ENCODE measurements at places on chromosomes 11 and 22.

DNA sequence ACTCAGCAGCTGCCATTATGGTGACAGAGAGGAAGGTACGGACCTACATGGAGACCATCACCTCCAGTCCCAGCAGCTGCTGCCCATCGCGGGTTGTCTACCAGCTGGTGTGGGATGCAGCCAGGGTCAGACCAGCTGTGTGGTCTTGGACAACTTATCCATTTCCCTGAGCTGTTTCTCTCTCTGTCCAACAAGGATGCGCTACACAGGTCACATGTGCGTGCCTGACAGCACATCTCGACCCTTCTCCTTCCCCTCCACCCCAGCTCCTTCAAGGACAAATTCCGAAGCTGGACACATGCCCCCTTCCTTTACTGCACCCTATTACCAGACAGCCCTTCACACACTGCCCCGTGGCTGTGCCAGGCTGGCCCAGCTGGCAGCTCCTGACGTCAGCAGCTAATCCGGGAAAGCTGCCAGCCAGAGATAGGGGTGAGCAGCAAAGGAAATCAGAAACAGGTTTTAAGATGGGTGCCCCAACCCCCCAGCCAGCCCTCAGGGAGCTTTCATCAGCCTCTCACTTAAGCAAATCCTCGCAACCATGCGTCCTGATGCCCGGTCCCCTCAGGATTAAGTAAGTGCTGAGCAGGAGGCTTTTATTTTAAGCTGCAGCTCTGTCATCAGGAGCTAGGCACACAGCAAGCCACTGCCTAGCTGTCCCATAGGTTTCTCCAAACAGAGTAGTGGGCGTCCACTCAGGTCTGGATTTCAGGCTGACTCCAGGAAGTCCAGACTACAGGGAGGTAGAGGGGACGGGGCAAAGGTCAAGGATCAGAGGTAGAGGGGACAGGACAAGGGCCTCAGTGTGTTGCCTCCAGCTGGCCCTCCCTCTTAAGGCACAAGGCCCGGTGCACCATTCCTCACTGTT is 20.3 kb downstream of the TEF start:
- no peak for DNase-seq

- DNase-seq = no peak
Measured at GRCh38 chr11:69844396-69844795, 25.2 kb upstream of the FGF3 start.

GRCh38 chr22:45880716-45881523 is 96.0 kb downstream of the WNT7B start:
- no peak for DNase-seq

- DNase-seq = no peak
Measured at GRCh38 chr11:122711362-122711761, 55.8 kb downstream of the UBASH3B start.

DNA sequence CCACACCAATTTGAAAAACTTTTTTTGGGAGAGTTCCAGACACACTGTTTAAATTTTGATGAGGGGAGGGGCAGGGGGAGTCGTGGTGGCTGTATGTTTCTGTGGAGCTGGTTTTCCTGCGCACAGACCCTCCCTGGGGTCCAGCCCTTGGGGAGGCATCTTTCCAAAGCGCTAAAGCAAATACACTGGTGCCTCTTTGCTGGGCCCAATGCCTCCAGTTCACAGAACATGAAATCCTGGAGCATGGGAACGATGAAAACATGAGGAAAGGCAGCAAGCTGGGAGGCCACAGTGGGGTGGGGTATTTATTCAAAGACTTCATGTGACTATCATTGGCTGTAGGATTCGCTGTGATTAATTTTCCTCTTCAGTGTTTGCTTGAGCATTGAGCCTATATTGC is 135.3 kb downstream of the CCDC34 start:
- no peak for DNase-seq

DNA sequence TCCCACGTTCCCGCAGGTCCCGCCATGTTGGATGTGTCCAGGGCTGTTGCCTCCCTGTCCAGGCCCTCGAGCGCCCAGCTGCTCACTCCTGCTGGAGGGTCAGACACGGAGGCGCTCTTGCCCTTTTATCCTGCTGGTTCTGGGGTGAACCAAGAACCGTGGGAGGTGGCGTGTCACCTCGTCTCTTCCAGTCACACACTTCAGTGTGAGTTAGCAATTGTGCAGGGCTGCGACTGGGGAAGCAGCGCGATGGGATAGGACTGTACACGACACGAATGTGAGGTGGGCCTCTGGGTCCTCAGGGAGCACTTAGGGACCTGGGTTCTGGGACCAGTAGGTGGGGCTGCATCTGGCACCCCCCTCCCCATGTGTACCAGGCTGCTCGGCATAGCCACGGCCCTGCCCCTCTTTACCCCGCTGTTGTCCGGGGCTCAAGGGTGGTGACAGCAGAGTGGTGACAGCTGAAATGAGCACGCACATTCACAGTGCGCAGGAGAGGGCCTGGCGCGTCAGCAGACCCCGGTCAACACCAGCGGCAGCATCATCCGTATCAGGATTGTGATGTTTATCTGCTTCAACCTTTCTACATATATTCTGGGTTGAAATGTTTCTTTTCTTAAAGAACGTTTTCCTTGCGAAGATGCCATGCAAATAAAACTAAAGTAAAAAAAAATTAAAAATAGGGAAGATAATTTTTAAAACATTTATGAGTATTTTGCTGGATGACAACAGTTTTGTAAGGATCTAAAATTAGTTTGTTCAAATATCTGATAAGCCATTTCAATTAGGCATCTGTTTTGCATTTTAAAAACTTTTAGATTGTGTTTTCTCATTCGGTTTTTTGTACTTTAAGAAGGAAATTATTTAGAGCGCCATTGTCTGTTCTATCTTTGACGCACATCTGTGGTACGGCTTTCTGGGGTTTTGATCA is 210.7 kb downstream of the TBC1D22A start:
- DNase-seq = no peak

- DNase-seq = no peak
Measured at GRCh38 chr11:64324692-64325469, 7.0 kb downstream of the PRDX5 start.

DNA sequence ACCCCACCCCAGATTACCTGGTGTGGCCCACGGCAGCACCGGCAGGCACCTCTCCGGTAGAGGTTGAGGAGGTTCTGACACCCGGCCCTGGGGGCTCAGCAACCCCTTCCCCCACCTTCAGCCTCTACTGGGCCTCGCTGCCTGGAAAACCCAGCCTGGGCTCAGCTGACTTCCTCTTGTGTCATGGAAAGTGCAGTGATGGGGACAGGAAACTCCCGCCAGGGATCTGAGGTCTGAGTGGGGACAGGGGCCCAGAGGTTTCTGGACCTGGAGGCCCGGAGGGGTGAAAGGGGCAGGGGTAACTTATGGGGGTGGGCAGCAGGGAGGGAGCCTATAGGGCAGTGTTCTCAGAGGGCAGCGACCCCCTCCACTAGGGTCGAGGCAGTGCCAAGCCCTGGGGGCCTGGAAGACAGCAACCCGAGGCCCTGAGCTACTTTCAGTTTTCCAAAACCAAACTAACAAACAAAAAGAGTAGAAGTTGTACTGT is 10.0 kb upstream of the CD5 start:
- no peak for DNase-seq

DNA sequence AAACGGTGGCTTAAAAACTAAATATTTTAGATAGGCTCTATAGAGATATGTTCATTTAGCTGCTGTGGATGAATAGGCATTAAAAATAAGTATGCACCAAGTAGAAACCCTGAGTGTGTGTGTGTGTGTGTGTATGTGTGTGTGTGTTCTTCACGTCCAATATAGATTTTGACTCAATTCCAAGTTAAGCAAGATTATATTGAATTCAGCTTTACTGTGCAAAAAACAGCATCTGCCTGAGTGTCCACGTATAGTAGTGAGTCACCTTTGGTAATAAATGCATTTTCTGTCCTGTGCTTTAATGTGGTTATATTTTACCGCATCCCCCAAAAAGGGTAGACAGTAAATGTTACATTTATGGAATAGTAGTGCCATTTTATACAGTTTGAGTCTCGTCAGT is 71.2 kb downstream of the PDHX start:
- no peak for DNase-seq

DNA sequence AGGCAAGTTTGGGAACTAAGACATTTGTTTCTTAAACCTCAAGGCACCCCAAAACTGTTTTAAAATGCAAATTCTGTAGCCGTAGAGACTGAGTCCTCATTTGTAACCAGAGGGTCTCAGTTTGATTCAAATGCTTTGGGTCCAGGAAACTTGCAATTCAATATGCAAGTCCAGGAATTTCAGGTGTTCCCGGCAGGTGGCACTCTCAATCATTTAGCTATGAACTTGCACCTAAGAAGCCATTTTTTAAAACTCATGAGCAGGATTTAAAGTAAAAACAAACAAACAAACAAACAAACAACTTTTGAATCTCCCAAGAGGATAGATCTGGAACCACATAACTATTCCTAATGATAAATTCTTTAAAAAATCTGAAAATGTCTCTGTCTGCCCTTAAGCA is 8.7 kb upstream of the ABTB2 start:
- no peak for DNase-seq

DNA sequence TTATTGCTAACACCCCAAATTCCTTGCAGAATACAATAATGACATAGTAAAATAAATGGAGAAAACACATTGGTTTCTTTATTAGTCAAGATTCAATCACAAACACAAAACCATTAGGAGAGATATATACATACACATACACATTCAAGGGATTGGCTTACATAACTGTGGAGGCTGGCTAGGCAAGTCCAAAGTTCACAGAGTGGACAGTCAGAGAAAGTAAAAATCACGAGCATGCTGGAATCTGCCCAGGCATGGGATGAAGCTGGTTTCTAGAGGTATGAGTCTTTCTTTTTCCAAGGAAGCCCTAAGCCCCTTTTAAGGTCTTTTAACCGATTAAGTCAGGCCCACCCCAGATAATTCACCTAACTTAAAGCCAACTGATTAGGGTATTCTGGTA is 13.6 kb upstream of the OR56B1 start:
- DNase-seq = no peak

DNA sequence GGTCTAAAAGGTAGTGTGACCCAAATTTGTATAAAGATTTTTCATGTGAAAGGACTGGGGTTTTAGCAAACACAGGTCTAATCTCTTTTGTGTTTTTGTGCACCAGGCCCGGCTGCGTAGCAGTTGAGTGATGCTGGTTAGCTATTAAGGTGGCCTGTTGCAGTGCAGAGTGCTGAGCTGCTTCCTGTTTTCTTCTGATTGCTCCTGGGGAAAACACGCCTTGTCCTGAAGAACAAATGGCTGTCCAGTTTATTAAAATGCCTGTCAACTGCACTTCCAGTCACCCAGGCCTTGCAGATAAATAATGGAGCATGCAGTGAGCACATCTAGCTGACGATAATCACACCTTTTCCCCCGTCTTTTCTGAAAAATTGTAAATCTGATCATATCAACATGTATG is 1.8 kb downstream of the SRSF8 start:
- no peak for DNase-seq

GRCh38 chr11:93831343-93832127 is 18.9 kb downstream of the VSTM5 start:
- no peak for DNase-seq

- DNase-seq = peak; percentile 1
Measured at GRCh38 chr11:36265793-36266628, 23.2 kb downstream of the COMMD9 start.

DNA sequence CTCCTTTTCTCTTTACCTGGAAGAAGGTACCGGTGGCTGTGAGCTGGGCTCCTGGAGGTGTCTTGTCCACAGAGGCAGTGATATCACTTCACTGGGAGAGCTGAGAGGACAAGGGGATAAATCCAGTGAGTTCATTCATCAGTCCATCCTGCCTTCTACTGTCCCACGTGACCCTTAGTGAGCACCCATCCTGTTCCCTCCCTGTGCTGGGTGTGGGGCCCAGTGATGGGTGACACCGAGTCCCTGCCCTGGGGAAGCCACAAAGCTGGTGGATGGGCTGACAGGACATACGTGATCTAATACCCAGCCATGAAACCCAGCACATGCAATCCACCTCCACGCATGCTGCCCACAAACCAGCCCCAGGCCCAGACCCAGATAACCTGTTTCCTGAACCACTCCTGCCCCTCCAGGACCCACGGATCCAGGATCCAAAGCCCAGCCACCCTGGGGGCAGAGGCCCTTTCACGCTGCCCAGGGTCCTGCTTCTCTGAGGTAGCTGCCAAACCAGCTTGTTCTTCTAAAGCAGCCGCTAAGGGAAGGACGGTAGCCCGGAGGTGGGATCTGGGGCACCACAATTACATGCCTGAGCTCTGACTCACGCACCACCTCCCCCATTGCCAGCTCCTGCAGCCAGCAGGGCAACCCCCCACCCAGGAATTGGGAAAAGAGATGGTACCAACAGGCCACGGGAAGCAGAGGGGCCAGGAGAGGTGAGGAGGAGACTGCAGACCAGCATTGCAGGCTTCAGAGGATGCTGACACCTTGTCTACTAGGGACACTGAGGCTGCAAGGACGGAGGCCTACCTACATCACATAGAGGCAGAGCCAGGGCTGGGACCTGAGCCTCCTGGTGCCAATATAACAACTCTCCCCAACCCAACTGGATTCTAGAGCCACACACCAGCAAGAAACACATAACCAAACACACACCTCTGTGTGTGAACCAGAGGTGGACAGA is 35.2 kb downstream of the GDPD5 start:
- DNase-seq = no peak

DNA sequence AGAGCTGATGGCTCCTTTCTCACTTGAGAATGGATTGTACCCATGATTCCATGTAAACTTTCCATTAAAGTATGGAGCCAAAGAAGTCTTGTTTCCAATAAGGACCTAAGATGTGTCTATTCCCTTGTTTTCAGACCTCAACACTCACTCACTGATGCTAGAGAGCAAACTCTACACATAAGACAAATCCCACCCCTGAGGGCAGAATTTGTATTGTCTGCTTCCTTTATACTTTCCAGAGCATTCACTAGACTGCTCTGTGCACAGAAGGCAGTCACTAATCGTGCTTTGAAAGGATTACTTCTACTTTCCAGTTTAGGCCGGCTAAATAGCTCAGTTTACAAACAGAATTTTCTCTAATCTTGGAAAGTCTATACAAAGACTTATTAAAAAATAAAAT is 6.4 kb downstream of the ANKRD49 start:
- DNase-seq = no peak

- no peak for DNase-seq
Measured at GRCh38 chr11:33531743-33532181, 168.9 kb downstream of the C11orf91 start.

DNA sequence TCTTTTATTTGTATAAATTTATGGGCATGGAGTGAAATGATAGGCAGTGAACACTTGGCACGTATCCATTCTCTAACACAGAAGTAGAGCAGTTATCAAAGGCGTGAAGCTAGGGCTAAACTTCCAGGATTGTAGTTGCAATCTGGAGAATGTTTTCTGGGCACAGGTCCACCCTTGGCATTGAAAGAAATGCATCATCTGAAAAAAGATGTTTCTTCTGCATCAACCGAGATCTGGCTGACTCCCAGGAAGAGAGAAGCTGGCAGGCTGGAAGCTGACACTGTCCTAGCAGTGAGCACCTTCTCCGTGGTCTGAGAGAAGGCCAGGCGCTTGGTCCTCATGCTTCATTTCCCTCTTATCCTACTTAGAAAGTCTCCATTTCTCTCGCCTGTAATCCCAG is 600.0 kb downstream of the BRD1 start:
- DNase-seq = no peak
